ENCODE measurements at places on chromosomes 13 and 19.

GRCh38 chr19:35508129-35508528, 5.3 kb downstream of the DMKN start:
- no peak for DNase-seq

GRCh38 chr19:4099041-4099764, 24.7 kb downstream of the MAP2K2 start:
- DNase-seq, result no peak

DNA sequence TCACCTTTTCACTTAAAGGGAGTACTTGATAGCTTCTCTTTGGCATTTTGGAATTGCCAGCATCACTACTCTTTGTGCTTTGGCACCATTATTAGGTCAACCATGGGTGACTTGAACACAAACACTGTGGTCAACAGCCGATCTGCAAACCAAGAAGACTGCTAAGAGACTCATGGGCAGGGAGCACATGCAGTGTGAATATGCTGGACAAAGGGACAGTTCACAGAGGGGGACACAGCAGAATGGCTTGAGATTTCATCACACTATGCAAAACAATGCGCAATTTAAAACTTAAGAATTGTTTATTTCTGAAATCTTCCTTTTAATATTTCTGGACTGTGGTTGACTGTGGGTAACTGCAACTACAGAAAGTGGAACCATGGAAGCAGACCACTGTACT, 64.4 kb downstream of the LMO7 start:
- no peak for DNase-seq

DNA sequence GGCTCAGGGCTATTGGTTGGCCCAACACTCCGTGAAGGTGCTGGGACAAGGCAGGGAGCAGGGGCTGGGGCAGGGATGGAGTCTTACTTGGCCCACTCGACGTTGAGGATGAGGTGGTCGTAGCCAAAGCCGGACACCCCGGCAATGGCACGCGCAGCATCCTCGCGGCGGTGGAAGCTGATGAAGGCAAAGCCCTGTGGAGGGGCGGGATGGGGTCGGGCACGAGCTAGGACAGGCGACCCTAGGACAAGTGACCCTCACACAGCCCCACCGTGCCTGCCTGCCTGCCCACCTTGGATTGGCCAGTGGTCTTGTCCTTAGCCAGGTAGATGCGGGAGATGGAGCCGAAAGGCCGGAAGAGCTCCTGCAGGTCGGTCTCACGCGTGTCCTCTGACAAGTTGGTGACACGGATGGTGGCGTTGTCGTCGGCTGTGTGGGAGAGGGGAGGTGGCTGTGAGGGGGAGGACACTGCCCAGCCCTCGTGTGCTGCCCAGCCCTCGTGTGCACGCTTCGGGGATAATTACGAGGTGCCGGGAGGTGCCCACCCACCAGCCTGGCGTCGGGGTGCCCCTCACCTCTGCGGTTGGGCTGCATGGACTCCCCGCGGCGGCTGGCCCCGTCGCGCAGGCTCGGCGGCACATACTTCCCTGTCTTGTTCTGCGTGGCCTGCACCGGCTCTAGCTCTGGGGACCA, 4.0 kb downstream of the P2RY11 start:
- DNase-seq, result no peak

- no peak for DNase-seq
These were observed 14.2 kb downstream of the FCAR start for GRCh38 chr19:54888239-54888638.

- DNase-seq, result no peak
These were observed 7.4 kb downstream of the ZNF564 start for GRCh38 chr19:12543855-12544254.

GRCh38 chr13:32811297-32811800, 204.9 kb upstream of the KL start:
- no peak for DNase-seq

GRCh38 chr13:62625214-62625881, 1209.7 kb upstream of the PCDH20 start:
- no peak for DNase-seq

DNA sequence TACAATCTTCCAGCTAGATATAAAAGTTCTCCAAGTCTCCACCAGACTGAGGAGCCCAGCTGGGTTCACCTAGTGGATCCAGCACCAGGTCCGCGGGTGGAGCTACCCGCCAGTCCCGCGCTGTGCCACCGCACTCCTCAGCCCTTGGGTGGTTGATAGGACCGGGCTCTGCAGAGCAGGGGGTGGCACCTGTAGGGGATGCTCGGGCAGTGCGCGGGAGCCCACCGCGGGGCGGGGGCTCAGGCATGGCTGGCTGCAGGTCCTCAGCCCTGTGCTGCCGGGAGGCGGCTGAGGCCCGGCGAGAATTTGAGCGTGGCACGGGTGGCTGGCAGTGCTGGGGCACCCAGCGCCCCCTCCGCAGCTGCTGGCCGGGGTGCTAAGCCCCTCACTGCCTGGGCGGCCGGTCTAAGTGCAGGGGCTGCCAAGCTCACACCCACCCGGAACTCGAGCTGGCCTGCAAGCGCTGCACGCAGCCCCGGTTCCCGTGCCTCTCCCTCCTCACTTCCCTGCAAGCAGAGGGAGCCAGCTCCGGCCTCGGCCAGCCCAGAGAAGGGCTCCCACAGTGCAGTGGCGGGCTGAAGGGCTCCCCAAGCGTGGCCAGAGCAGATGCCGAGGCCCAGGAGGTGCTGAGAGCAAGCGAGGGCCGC, 542.8 kb upstream of the PCDH9 start:
- no peak for DNase-seq

DNA sequence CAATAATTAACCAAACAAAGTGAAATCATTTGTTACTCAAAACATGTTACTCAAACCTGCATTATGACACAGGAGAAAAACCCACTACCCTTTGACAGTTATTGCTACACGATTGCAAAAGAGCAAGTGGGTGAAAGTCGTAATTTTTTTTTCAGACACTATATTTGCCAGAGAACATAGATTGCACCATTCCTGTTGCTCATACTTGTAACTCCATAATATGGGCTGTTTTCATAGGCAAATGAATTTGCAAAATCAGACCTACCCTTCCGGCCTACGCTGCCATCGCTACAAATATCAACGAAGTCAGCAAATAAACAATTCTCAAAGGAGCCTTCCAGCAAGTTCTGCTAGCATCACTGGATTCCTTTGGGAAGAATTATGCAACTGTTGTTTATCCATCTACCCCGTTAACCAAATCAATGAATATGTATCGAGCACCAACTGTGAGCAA, 396.5 kb downstream of the IRS2 start:
- no peak for DNase-seq

DNA sequence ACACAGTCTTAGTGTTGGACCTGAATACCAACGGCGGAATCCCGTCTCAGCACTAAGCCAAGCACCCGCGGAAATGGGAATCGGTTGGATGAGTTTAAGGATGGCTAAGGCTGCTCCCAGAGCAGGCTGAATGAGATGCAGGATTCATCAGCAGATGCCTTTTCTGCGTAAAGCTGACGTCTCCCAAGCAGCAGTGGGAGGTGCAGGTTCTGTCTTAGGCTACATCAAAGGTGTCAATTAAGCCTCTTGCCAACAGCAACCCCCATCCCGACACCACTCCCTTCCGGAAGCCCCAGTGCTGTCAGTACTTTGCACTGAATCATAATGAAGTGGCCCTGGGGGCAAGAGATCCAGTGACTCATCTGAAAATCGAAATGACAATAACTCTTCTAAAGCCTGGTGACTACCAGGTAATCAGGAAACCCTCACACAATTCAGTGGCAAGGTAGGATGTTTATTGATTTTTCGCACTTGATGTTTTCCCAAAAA, 275.6 kb downstream of the DCLK1 start:
- no peak for DNase-seq

DNA sequence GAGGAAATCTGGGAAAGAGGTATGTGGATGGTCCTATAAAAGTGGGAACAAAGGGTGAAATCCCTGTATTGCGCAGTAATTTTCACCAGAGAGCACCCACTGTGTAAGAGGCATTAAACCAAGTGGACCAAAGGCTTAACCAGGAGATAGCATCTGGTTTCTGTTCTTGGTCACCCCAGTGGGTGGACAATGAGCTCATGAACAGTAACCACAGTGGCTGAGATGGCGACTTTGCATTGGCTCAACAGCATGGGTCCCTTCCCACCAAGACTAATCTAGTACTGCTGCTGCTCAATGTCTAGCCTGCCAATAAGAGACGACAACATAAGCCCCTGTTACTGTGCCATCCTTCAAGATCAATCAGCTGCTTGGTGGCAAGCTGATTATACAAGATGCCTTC, 36.6 kb downstream of the CCDC169 start:
- no peak for DNase-seq

DNA sequence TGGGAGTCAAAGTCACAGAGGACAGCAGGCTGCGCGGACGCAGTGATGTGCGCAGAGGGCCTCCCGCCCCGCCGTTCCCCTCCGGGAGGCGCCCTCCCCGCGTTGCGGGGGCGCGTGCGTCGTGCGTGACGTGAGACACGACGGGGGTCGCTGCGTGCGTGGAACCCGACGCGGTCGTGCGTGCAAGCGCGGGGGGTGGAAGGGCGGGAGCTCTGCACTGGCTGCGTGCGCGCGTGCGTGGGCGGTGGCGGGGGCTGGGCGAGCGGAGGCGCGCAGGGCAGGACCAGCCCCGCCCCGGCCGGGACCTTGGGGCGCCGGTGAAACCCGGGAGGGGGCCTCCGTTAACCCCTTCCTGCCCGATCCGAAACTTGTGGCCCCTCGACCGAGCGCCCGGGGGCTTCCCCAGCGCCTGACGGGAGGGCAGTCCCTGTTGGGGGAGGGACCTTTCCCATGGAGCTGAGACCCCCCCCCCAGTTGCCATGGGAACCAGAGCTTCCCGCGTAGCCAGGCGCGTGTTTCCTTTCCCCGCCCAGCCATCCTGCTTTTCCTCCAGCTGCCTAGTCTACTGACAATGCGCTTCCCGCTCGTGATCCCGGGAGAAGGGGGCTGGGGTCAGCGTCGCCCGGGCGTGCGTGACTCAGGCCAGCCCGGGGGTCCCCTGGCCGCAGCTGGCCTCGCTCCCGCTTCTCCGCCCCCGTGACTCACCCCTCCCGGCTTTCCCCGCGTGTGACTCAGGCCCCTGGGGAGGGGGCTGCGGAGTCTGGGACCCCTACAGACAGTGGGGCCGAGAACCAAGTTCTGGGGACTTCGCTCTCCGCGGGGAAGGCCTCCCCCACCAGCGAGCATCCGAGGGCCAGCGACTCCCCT, 7.3 kb upstream of the HOOK2 start:
- DNase-seq, result peak; percentile 95

GRCh38 chr13:70469077-70469476, 360.8 kb upstream of the KLHL1 start:
- no peak for DNase-seq

DNA sequence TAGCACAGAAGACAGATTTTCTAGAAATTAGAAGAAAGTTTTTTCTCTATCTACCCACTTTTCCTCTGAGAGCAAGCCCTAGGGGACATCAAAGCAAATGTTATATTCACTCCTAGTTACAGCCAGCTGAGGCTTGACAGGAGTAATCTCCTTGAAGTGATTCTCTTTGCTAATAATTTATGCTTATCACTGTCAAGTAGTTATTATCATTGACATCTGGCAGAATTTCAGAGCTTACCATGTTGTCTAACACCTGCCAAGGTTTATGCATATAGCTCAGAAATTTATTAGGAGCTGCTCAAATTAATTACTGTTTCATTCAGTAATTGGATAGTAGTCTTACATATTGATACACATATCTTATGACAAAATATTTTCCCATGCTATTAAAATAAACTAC, 465.9 kb upstream of the ATXN8OS start:
- DNase-seq, result no peak

Measured in T-helper 17 cell (primary cell).